Cortex of kidney (tissue), 1 donor: ENCODE measurements at places on chromosomes 7 and 10.

DNA sequence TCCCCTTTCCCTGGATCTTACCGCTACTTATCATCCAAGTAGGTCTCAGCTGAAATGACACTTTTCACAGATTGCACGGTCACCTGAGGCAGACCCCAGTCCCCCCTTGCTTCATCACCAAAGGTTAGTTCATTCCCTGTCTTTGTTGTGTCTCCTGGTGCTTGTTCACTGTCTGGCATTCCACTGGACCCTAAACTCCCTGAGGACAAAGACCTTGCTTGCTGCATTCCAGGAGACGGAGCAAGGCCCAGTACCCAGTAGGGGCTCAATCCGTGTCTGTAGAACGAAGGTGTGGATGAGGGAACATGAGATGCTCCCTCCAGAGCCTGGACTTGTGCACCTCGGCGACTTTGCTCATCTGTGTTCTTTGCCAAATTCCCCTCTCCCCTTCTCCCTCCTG, 160.0 kb downstream of the RAB11FIP2 start:
- no peak for DNase-seq

DNA sequence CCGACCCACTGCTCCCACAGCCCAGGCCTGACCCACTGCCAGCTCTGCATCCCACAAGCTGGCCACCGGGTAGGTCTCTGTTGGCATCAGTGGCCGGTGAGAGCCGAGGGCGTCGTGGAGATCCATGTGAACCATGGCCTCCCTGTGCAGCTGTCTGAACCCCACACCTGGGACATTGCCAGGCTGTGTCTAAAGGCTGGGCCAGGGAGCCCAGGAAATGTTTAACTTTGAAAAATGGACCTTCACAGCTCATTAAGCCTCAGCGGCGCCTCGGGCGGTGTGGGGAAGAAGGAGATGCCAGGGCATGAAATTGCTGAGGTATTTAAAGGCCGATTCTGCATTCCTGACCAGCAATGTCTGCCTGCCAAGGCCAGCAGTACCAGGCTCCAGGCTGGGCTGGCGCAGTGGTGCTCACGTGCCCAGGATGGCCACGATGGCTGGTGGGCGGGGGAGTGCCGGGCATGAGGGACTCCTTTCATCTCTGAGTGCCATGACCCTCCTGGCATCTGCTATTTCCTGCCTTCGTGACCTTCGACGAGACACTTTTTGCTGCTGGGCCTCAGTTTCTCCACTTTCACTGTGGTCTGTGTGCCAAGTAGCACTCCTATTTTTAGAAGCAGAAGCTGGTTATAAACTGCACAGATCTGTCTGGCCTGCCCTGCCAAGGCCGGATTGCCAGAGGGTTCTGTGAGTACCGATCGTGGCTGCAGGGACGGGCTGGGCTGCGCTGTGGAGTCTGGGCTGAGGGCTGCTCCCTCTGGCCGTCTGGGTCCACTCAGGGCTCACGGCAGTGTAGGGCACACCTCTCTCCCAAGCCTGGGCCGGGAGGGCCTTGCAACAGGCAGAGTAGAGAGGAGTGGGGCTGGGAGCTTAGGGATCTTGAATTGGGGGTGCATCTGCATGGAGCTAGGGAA, 21.8 kb downstream of the ELFN1 start:
- no peak for DNase-seq

- no peak for DNase-seq
These were observed 51.3 kb upstream of the GPR26 start for GRCh38 chr10:123614888-123615287.

GRCh38 chr7:43535810-43536585, 46.9 kb upstream of the STK17A start:
- DNase-seq: no peak

DNA sequence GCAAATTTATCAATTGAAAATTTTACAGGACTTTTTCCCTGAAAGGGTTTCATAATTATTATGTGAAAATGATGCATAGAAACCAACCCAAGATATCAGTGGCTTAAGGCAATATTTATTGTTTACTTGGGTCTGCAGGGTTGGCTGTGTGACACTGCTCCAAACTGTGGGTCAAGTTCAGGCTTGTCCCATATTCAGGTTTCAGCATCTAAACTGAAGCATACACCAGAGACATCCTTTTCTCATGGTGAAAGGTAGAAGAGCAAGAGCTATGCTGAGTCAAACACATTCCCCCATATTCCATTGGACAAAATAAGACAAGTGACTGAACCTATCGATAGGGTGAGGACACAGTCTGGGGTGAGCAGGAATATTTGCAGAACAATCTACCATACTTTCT, 110.9 kb downstream of the MAPK8 start:
- DNase-seq: no peak

DNA sequence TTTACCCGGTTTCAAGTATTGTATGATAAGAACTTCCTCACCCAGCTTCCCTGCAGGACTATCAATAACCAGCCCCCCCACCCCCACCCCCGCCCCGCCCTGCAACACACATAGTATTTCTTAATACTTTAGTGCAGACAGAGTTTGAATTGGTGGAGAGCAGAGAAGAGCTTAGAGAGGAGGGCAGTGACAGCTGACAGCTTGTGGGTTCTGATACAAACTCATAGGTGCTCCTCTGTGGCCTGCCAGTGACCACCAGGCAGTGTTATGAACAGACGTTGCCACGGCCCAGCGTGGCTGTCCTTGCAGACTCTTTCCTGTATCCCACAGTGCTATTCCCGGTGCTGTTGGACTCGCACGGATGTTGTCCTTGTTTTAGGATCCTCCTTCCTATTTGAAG, 186.9 kb upstream of the ADO start:
- DNase-seq: no peak

- no peak for DNase-seq
These were observed 35.7 kb downstream of the WIPI2 start for GRCh38 chr7:5225616-5226290.

GRCh38 chr7:96017877-96018276, 245.5 kb downstream of the DYNC1I1 start:
- no peak for DNase-seq

- DNase-seq: no peak
These were observed 22.2 kb downstream of the TMEM120A start for GRCh38 chr7:75971961-75972763.

GRCh38 chr10:77441353-77442166, 196.0 kb downstream of the KCNMA1 start:
- no peak for DNase-seq

- no peak for DNase-seq
These were observed 21.8 kb downstream of the UNCX start for GRCh38 chr7:1254281-1255079.

DNA sequence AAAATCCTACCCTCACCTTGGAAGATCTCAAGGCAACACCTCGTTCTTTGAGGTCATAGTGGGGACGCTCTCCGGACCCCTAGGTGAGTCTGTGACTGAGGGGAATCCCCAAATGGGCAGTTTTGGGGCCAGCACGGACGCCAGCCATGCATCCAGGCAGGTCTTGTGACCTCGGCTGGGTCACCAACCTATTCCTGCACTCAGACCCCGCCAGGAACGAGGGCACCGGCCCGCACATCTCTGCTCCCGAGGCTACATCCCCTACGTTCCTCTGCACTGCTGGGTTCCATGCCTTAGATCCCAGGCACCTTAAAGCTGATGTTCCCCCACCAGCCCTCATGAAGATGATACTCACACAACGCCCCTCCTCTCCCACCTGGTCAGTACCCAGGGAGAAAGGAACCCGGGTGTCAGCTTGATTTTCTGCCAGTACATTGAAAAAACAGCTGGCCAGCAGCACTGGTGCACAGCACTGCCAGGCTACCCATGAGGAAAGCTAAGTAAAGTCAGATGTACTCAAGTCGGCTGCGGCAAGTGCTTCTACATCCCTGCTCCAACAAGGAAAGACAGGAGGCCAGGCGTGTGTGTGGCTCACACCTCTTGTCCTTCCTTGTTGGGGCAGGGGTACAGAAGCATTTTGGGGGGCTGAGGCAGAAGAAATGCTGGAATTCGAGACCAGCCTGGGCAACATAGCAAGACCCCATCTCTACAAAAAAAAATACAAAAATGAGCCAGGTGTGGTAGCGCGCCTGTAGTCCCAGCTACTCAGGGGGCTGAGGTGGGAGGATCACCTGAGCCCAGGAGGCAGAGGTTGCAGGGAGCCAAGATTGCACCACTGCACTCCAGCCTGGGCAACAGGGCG, 48.1 kb downstream of the DIP2C start:
- DNase-seq: no peak
